Muscle of arm (tissue), 14 donors: ENCODE measurements at places on chromosomes 16 and 17. TPM values are rescaled to one million over a fixed set of nuclear protein-coding genes. Genes with fewer than 3 reads are reported as not detected.

The SLC5A2 gene
- 10.7 TPM for polyA plus RNA-seq

DNA sequence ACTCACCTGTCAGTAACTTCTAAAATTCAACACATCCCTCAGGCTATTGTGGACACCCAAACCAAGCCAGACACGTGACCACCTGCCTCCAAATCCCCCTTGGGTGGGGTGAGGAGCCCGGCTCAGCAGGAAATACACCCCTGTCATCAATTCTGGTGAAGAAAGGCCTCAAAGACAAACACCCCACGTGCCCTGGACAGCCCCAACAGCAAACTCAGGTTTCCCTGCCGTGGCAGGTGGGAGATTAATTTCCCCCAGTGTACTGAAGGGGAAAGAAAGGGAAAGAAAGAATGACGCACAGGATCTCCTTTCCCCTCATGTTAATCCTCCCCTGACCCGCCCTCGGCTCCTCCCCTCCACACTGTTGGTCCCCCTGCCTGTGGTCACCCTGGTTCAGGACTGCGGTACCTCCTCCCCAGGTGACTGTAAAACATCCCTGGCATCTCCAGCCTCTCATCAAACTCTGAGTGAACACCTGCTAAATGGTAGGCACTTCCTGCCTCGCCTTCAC, 98.3 kb downstream of the ZNF423 start:
- DNase-seq: no peak

- no peak for DNase-seq
These were observed 483.8 kb upstream of the EEF2KMT start for GRCh38 chr16:5581428-5581827.

GRCh38 chr17:17043461-17044271, 1.4 kb downstream of the MPRIP start:
- no peak for DNase-seq

- DNase-seq: no peak
These were observed 9.9 kb downstream of the TNS4 start for GRCh38 chr17:40491486-40491885.

The CHST5 gene
- not detected for polyA plus RNA-seq
